ENCODE measurements at places on chromosomes 13 and 19. TPM values are rescaled to one million over a fixed set of nuclear protein-coding genes. Genes with fewer than 3 reads are reported as not detected.

- DNase-seq, result no peak
- 0 out of 2 replicates have a peak, but pooled peaks cover 8% of the 10 kb centered on the region for H3K4me1 ChIP-seq
- H3K27ac ChIP-seq, result no peak overlapping the region
- no peaks in the 10 kb centered on the region for H3K36me3 ChIP-seq
Observed at GRCh38 chr13:44620057-44620456, 43.9 kb upstream of the TSC22D1 start.

- H3K27me3 ChIP-seq, result peaks cover 1% of the 10 kb centered on the region
- no peak overlapping the region for H3K27ac ChIP-seq
- no peaks in the 10 kb centered on the region for H3K36me3 ChIP-seq
- no peaks in the 10 kb centered on the region for H3K4me1 ChIP-seq
Observed at GRCh38 chr13:24700539-24700938, 20.3 kb downstream of the ATP12A start.

DNA sequence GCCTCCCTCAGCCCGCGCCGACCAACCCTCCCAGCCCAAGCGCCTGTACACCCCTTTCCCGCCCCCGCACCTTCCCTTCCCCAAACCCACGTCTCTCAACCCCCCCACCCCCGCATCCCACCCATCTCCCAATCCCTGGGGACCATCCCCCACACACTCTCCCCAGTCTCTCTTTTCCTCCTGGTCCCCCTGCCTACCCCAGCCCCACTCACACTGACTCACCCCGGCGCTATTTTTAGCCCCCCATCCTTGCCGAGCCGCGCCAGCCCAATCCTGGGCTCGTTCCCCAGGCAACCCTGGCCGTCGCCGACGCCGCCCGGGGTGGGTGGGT, 11.7 kb downstream of the CIC start:
- H3K36me3 ChIP-seq, result no peaks in the 10 kb centered on the region
- no peaks in the 10 kb centered on the region for H3K27me3 ChIP-seq
- peaks cover 63% of the 10 kb centered on the region for H3K4me1 ChIP-seq
- peak overlapping the region; percentile 70 for H3K4me3 ChIP-seq

GRCh38 chr19:29947871-29948270, 5.8 kb downstream of the URI1 start:
- H3K4me3 ChIP-seq, result no peak overlapping the region
- peaks cover 50% of the 10 kb centered on the region for H3K4me1 ChIP-seq
- H3K27ac ChIP-seq, result peak overlapping the region; percentile 40
- no peaks in the 10 kb centered on the region for H3K36me3 ChIP-seq
- H3K27me3 ChIP-seq, result no peaks in the 10 kb centered on the region
- DNase-seq, result no peak

- no peaks in the 10 kb centered on the region for H3K27me3 ChIP-seq
- no peaks in the 10 kb centered on the region for H3K4me1 ChIP-seq
- H3K27ac ChIP-seq, result no peak overlapping the region
- DNase-seq, result no peak
- no peak overlapping the region for H3K4me3 ChIP-seq
Observed at GRCh38 chr13:94351292-94351990, 128.0 kb downstream of the DCT start.

- H3K27me3 ChIP-seq, result no peaks in the 10 kb centered on the region
- no peak overlapping the region for H3K27ac ChIP-seq
- no peaks in the 10 kb centered on the region for H3K36me3 ChIP-seq
Observed at GRCh38 chr13:99778500-99778899, 193.1 kb downstream of the ZIC5 start.

GRCh38 chr13:46507981-46508380, 45.0 kb upstream of the LRCH1 start:
- no peak for DNase-seq
- H3K36me3 ChIP-seq, result no peaks in the 10 kb centered on the region
- H3K4me1 ChIP-seq, result peaks cover 7% of the 10 kb centered on the region
- no peak overlapping the region for H3K27ac ChIP-seq
- H3K27me3 ChIP-seq, result no peaks in the 10 kb centered on the region

- no peaks in the 10 kb centered on the region for H3K36me3 ChIP-seq
- no peak overlapping the region for H3K4me3 ChIP-seq
- peak; percentile 37 for DNase-seq
- H3K27ac ChIP-seq, result no peak overlapping the region
- no peaks in the 10 kb centered on the region for H3K4me1 ChIP-seq
Observed at GRCh38 chr13:78121459-78122348, 203.1 kb upstream of the EDNRB start.

IGSF23 gene
- total RNA-seq, result 2.3 TPM

BCAM gene
- 30.6 TPM for total RNA-seq
